Upper lobe of left lung (tissue), 6 donors: ENCODE measurements at places on chromosomes 13 and 19. TPM values are rescaled to one million over a fixed set of nuclear protein-coding genes. Genes with fewer than 3 reads are reported as not detected.

DNA sequence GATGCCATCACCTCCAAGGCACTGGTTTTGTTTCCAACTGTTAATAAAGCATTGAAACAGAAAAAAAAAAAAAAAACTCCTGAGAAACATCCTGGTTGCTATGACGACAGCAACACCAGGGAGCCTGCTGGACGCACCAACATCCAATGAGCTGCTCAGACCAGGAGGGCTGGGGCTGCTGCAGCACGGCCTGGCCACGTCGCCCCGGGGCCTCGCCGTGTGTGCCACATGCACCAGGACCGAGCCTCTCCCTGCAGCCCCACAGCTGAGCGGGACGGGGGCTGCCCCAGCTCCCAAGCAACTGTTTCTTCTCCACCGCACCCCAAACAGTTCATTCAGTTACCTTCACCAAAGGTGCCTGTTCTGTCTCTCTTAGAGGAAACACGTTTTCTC lies 54.5 kb downstream of the RASA3 start:
- no peaks in the 10 kb centered on the region for H3K27me3 ChIP-seq
- peaks cover 2% of the 10 kb centered on the region for H3K4me1 ChIP-seq
- H3K4me3 ChIP-seq, result no peak overlapping the region

GRCh38 chr13:113145496-113145895 lies 13.0 kb upstream of the PROZ start:
- no peak overlapping the region for H3K4me3 ChIP-seq
- no peaks in the 10 kb centered on the region for H3K27me3 ChIP-seq
- DNase-seq, result no peak
- no peaks in the 10 kb centered on the region for H3K4me1 ChIP-seq

- no peaks in the 10 kb centered on the region for H3K36me3 ChIP-seq
- H3K4me3 ChIP-seq, result no peak overlapping the region
- no peak overlapping the region for H3K27ac ChIP-seq
- DNase-seq, result no peak
- no peaks in the 10 kb centered on the region for H3K4me1 ChIP-seq
- no peaks in the 10 kb centered on the region for H3K27me3 ChIP-seq
Measured at GRCh38 chr13:75797719-75798118, 161.6 kb downstream of the LMO7 start.

GRCh38 chr19:3360421-3361383 lies 5.7 kb upstream of the NFIC start:
- H3K4me1 ChIP-seq, result peaks cover 48% of the 10 kb centered on the region
- DNase-seq, result peak; percentile 93
- H3K27me3 ChIP-seq, result no peaks in the 10 kb centered on the region
- H3K27ac ChIP-seq, result peak overlapping the region; percentile 92

The LAIR1 gene
- 127 TPM for total RNA-seq

The ZFP36 gene
- 238 TPM for total RNA-seq

The NEK5 gene
- 2.3 TPM for total RNA-seq

The DBP gene
- 13.8 TPM for total RNA-seq

The CABP5 gene
- total RNA-seq, result not detected
